ENCODE measurements at places on chromosomes 5 and 9. TPM values are rescaled to one million over a fixed set of nuclear protein-coding genes. Genes with fewer than 3 reads are reported as not detected.

Gene SCAMP1
- 33.2 TPM for total RNA-seq

Gene ZDHHC21
- total RNA-seq, result 16.2 TPM

Gene STARD4
- total RNA-seq, result 37.5 TPM

Gene SAXO1
- not detected for total RNA-seq

Gene CD274
- total RNA-seq, result 1.7 TPM

Gene EQTN
- 1.5 TPM for total RNA-seq

Gene DIPK1B
- total RNA-seq, result 2.1 TPM

Gene FGF18
- 0.31 TPM for total RNA-seq

Gene PCSK1
- total RNA-seq, result 4.1 TPM

Gene POLK
- 16.3 TPM for total RNA-seq

Gene BASP1
- 5.0 TPM for total RNA-seq

Gene RMND5B
- total RNA-seq, result 40.6 TPM

Gene RNF208
- total RNA-seq, result 9.7 TPM

Gene BTNL3
- total RNA-seq, result 130 TPM

Gene PCDHB3
- total RNA-seq, result 1.4 TPM

Gene ANKRD34B
- not detected for total RNA-seq

Gene PDZD2
- total RNA-seq, result 2.3 TPM

Gene TTC16
- 0.08 TPM for total RNA-seq

Gene CARD6
- 1.9 TPM for total RNA-seq

Gene CER1
- not detected for total RNA-seq

Gene WNT8A
- total RNA-seq, result not detected

Gene HCN1
- total RNA-seq, result 0.06 TPM

Gene LCN15
- total RNA-seq, result 15.9 TPM

Gene IFNA6
- total RNA-seq, result not detected

Gene NFIB
- total RNA-seq, result 45.2 TPM

Gene TIFAB
- total RNA-seq, result 0.09 TPM

Gene SLC22A4
- 7.3 TPM for total RNA-seq

Gene PCDHA6
- 0.31 TPM for total RNA-seq

Gene PCDHGC5
- 0.75 TPM for total RNA-seq

Gene SLC45A2
- total RNA-seq, result 0.73 TPM

Gene MARCHF11
- total RNA-seq, result not detected

Gene EDIL3
- 38.1 TPM for total RNA-seq

Gene CARTPT
- total RNA-seq, result not detected

Gene LHFPL2
- 59.1 TPM for total RNA-seq

Gene TMEM171
- 104 TPM for total RNA-seq

Gene NKD2
- total RNA-seq, result 1.6 TPM

Gene NUP188
- total RNA-seq, result 19.6 TPM

Gene KIF12
- 27.9 TPM for total RNA-seq

Gene FOXD4L5
- 0.24 TPM for total RNA-seq

Gene C7
- total RNA-seq, result 59.9 TPM

Gene SLC34A3
- not detected for total RNA-seq

Gene SLC25A2
- total RNA-seq, result 1.4 TPM

Gene GABRA1
- total RNA-seq, result not detected

Gene MYMK
- total RNA-seq, result not detected

Gene TYRP1
- total RNA-seq, result 1.9 TPM

Gene POLE3
- 23.3 TPM for total RNA-seq

Gene NFIL3
- 13.7 TPM for total RNA-seq

Measured in left colon (tissue), 2 donors.